ENCODE measurements at places on chromosomes 13 and 19.

DNA sequence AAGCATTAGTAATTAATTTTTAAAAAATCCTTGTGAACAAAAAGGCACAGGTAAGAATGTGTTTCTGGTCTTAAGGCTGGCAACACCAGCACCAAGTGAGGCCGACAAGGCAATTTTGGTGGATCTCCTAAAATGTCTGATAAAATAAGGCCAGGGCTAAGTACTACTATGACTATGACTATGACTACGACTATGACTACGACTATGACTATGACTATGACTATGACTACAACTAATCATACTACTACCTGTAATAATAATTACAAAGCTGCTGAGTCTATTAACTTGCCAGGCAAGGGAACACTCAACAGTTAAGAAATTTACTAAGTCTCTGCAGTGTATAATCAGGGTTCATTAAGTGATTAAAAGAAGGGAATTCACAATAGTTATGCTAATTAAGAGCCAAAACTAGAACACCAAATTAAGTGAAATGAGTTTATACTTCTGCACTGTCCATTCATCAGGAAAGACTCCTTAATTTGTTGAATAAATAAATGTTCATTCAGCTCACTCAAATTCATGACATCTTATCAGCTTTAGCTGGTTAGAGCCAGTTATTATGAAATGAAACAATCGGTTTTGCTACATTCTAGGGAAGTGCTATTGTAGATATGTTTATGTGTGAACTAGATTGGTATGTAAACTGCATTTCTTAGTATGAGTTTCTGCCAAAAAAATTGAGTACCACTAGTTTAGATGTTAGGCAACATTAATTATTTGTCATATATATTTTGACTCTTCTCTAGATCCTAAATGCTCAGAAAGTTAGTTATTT, 1626.2 kb upstream of the PCDH20 start:
- DNase-seq, result no peak

DNA sequence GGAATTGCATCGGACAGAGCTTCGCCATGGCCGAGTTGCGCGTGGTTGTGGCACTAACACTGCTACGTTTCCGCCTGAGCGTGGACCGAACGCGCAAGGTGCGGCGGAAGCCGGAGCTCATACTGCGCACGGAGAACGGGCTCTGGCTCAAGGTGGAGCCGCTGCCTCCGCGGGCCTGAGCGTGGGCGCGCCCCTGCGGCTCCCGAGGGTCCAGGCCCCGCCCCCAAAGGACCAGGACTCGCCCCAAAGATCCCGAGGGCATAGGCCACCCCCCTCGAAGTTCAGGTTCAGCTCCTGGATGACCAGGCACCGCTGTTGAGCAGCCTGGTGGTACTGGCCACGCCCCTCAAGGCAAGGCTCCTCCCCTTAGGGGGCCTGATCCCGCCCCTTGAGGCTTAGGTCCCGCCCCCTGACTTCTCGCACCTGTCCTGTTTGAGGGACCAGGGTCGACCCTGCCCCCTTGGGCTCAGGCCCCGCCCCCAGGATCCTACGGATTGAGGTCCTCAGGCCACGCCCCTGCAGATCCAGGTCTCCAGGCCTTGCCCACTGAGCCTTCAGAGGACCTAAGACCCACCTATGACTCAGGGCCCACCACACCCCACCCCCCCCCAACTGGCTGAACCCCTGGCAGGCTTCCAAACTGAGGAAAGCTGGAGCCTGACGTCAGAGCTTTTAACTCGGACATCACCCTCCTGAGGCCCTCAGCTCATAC, 43.1 kb downstream of the CYP4F22 start:
- peak; percentile 62 for DNase-seq

DNA sequence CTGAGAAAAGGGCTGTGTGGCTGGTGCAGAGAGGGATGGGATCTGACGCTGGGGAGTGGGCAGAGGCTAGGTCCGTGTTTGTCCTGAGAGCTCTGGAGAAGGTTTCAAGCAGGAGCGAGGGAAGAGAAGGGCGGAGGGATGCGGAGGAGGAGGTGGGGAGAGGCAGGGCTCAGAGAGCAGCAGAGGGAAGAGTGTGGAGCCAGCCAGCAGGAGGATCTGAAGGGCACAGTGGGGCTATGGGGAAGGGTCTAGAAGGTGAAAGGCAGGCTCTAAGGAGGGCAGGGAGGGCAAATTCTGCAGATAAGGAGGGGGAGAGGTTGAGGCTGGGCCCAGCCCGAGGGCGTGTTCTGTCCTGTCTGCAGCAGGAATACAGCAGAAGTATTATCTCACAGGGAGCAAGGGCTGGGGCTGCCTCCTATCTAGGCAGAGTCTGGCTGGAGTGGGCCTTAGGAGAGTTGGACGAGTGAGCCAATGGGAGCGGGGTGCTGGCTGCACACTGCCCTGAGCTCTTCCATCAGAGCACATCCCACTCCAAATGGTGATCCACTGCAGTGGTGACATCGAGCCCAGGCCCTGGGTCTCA, 6.1 kb downstream of the AP2A1 start:
- no peak for DNase-seq

DNA sequence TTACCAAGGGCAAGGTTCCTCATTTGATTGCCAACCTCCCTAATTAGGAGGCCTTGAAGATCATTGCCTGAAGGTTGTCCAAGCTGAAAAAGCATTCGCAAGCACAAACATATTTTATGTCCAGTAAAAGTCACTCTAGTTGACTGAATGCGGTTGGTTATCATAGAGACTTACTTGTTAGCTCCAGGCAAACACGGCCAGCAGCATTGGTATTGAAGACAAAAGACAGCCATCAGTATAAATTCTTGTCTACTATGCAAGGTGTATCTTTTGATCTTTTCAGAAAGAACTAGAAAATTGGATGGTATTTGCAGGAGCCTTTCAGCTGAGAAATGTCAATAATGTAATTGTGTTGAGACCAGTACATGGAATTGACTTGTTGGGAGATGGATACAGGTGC, 129.9 kb downstream of the GPC6 start:
- no peak for DNase-seq

- DNase-seq, result no peak
These were observed 56.2 kb downstream of the ATP11A start for GRCh38 chr13:112746044-112746443.

DNA sequence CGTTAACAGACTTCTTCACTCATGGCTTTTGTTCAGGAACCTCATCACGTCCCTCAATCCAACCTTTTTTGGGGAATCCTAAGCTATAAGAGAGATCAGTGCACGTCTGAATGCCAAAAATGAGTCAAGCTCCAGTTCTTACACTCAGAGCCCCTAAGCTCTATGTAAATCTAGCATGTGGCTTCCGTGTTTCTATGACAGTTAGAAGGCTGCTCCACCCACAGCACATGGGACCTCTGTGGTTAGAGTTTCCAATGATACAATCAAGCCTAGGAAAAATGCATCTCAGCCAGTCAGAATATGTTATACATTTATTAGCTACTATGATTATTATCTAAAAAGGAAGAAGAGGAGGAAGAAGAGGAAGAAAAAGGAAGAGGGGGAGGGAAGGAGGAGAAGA, 135.9 kb downstream of the ENOX1 start:
- no peak for DNase-seq

All from activated T-cell treated with anti-CD3 and anti-CD28 coated beads for 24 hours (primary cell).